ENCODE measurements at places on chromosomes 12 and 14.

GRCh38 chr14:96180043-96180874, 24.4 kb upstream of the BDKRB2 start:
- DNase-seq: no peak

DNA sequence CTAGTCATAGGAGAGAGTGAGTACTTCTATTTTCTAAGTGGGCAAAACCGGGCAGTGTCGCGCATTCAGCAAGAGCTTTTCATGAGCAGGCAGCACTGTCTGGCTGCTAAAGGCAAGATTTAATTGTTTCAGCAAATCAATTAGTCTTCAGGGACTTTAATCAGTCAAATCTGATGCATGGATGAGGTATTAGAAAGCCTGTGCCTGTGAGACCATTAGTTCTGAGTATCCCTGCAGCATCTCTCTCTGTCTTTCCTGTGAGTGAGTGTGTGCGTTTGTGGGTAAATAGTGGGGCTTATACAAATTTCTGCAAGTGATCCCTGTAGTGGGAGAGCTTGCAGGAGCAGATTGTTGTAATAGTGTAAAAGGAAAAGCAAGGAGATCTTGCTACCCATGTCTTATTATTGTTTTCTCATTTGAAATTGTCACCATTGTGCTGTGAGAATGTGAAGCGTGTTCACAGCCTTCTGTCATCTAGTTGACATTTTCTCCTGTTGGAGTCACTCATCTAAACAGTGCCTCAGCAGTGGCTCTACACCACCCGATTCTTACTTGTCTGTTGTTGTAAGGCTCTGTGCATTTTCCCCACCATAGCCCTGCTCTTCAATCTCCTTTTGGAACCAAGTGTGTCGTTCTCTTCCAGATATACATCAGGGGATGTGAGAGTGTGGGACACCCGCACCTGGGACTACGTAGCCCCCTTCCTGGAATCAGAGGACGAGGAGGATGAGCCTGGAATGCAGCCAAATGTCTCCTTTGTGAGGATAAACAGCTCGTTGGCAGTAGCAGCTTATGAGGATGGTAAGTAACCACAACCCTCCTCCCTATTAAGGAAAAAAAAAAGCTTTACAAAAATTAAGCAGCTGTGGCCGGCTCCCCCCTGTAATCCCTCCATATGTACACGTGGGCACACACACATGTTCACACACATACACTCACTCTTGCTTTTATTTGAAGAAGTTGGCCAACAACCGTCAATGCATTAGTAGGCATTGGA, 53.6 kb downstream of the FBXW8 start:
- no peak for DNase-seq

DNA sequence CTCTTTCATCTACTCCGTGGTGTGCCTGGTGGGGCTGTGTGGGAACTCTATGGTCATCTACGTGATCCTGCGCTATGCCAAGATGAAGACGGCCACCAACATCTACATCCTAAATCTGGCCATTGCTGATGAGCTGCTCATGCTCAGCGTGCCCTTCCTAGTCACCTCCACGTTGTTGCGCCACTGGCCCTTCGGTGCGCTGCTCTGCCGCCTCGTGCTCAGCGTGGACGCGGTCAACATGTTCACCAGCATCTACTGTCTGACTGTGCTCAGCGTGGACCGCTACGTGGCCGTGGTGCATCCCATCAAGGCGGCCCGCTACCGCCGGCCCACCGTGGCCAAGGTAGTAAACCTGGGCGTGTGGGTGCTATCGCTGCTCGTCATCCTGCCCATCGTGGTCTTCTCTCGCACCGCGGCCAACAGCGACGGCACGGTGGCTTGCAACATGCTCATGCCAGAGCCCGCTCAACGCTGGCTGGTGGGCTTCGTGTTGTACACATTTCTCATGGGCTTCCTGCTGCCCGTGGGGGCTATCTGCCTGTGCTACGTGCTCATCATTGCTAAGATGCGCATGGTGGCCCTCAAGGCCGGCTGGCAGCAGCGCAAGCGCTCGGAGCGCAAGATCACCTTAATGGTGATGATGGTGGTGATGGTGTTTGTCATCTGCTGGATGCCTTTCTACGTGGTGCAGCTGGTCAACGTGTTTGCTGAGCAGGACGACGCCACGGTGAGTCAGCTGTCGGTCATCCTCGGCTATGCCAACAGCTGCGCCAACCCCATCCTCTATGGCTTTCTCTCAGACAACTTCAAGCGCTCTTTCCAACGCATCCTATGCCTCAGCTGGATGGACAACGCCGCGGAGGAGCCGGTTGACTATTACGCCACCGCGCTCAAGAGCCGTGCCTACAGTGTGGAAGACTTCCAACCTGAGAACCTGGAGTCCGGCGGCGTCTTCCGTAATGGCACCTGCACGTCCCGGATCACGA, 2.2 kb downstream of the SSTR1 start:
- no peak for DNase-seq

GRCh38 chr12:89424389-89424788, 72.1 kb upstream of the DUSP6 start:
- DNase-seq: no peak

DNA sequence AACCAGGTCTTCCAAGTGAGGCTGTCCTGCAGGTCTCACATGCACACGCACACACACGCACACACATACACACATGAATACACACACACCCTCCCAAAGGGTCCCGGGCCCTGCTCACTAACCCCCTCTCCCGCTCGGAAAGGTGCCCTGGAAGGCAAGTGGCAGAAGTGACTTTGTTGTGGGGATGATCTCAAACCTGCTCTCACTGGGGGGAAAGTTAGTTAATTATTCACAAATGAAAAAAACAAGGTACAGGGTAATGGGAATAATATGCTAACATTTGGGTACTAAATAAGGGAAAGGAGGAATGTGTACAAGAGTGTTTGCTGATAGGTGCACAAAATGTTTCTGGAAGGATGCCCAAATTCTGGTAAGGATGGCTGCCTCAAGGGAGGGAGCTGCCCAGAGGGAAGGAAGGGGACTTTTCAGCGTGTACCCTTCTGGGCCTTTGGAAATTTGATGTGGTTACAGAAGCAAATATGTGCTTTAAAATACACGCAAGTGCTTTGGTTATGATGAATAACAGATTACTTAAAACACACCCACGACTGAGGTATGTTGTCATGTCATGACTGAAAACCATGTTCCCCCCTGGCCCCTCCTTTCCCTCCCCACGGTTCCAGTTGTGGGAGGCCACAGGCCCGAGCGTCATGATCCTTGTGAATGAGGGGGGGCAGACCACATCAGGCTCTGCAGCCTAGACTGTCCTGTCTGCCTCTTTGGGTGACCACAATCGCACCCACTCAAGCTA, 43.3 kb upstream of the PLEKHG6 start:
- no peak for DNase-seq

DNA sequence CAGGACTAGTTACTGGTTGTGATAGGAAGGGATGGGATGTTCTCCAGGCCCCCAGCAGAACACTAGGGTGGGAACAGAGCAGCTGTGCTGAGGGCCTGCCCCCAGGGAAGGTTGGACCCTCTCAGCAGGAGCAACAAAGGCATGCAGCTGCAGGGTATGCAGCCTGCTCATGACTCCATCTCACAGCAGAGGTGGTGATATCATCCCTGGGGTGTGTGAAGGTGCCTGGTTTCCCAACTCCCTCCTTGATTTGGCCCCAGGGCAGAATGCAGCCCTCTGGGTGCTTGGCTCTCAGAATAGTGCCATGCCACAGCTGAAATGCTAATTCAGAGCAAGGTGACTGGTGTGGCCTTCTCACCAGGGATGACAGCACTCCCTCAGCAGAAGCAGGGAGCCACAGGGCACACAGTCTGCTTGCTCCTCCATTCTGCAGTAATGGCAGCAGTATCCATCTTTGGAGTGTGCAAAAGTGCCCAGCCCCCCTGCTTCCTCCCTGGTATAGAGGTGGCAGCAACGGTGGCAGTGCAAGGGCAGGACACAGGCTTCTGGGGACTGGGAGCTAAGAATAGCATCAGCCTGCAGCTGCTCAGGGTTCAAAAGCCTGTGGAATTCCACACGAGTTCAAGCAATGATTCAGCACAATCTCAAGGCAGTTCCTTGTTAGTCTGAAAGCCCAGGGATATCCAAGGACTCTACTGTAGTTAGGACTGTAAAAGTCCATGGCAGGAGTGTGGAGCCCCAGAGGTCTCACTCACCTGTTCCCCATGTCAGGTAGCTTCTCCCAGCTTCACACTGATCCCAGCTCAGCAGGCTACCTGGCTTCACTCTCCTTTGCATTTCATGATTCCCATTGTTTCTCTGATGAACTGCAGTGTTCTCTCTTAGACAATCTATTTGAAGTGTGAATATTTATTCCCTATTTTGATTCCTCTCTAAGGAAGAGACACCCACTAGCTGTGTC, 298.1 kb upstream of the FOXG1 start:
- no peak for DNase-seq

DNA sequence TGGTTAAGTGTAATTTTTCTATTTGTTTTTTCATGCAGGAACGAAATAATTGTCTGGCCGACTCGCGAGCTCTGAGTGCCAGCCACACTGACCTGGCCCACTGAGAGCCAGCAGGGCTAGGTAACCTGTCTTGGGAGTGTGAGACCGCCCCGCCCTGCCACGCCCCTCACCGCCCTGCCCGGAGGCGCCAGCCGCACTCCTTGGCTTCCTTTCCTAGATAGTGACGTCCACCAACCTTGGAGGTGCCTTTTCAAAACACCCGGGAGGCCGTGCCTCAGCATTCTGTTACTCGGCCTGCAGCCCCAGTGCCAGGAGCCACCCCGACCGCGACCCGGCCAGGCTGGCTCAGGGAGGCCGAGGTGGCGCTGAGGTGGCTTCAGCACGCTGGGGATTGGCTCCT, 21.7 kb downstream of the XRCC3 start:
- no peak for DNase-seq

DNA sequence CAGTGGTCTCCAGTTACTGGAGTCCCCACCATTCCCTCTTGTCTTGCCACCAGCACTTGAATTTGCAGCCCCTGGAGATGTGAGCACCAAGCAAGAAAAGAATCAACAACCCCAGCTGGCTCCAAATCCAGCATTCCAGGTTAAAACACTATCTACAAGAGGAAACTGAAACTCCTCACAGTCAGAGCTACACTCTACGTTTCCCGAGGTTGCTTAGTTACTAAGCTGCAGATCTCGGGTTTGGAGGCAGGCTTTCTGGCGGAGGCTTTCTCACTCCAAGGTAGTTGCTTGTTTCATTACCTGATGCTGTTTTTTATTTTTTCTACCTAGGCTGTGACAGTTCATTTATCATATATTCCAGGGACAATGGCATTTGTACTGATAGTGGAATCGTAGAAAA, 248.1 kb downstream of the GLT1D1 start:
- DNase-seq: no peak

DNA sequence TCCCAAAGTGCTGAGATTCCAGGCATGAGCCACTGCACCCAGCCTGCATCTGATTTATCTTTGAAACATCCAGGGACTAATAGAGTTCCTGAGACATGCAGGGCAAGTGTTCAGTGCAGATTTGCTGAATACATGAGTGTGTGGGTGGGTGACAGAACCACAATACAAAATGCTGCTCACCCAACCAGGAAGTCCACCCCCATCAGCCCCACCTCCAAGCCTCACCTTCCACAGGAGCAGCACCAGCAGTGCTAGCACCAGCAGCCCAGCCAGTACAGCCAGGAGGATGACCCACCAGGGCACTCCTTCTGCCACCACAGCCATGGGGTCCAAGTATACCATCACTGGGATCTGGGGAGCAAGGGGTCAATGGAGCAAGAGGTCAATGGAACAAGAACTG, 20.0 kb downstream of the ITGA7 start:
- DNase-seq: no peak

GRCh38 chr12:108198043-108198442, 69.0 kb downstream of the WSCD2 start:
- no peak for DNase-seq

- no peak for DNase-seq
Observed at GRCh38 chr14:91378930-91379578, 38.6 kb downstream of the CCDC88C start.

DNA sequence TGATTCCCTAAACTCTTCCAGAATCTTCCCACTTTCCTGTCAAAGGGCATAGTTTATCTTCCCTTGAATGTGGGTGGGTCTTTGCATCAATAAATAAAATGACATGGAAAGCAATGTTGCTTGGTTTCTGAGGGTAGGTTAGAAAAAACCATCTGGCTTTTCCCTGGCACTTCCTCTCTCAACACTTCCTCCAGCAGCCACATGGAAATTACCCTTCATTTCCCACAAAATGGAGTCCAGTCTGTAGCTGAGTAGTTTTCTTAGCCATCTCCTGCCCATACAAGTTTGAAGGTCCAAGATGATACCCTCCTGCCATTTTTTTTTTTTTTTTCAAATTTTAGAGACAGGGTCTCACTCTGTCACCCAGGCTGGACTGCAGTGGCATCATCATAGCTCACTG, 11.1 kb upstream of the NDUFA12 start:
- no peak for DNase-seq

DNA sequence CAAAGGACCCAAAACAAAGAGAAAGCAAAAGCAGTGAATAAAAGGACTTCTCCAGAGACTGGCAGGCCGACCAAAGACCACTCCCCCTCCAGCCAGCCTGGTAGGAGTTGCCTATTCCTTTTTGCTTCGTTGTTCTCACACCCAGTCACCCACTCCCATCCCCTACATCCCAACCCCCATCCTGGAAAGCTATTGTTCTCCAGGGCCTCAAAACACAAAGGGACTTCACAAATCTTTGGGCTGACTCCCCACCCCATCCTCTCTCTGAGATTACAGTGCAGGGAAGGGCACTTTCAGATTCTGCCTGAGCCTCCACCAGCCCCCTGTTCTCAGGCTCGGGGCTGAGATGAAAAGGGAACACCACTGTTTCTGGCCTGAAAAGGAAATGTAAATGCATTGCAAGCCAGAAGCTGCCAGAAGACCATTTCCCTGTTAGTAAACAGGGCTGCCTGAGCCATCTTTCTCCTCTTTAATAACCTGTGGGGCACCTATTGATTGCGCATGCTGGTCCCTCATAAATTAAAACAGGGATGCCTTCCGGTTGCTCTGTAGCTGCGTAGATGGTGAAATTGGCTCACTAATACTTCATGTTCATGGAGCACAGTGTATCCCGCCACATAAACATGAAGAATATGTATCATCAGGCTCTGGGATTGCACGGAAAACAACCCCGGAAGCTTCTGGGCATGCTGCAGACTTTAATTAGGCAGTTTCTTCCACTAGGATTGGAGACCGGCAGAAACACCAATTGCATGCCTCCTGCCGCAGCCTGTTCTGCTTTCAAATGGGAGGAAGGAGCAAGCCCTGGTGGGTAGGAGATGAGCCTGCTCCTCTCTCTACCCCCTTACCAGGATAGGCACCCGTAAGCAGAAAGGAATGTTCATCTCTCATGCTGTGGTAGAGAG, 130.3 kb upstream of the FUT8 start:
- DNase-seq: no peak

- no peak for DNase-seq
Observed at GRCh38 chr12:41439801-41440200, 251.7 kb downstream of the PDZRN4 start.

GRCh38 chr14:77603654-77604255, 12.7 kb downstream of the SPTLC2 start:
- no peak for DNase-seq

DNA sequence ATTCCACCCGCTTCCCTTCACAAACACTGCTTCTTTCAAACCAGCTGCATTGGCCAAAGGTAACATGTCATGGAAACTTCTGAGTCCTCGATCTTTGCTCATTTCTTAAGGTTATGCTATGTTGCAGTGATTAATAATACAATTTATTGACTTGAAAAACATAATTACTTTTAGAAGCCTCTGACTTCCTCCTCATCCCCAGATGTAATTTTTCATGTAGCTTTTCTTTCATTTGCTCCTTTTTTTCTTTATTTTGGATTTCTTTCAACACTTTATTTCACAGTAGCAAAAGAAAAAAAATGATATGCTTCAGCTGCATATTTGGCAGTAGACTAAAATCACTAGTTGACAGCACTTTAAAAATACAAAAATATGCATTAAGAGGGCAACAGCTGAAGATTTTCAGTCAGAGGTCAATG, 116.2 kb downstream of the LRRIQ1 start:
- peak; percentile 12 for DNase-seq

GRCh38 chr14:74942608-74943007, 12.8 kb downstream of the PGF start:
- DNase-seq: no peak
